ENCODE measurements at places on chromosomes 13 and 19.

DNA sequence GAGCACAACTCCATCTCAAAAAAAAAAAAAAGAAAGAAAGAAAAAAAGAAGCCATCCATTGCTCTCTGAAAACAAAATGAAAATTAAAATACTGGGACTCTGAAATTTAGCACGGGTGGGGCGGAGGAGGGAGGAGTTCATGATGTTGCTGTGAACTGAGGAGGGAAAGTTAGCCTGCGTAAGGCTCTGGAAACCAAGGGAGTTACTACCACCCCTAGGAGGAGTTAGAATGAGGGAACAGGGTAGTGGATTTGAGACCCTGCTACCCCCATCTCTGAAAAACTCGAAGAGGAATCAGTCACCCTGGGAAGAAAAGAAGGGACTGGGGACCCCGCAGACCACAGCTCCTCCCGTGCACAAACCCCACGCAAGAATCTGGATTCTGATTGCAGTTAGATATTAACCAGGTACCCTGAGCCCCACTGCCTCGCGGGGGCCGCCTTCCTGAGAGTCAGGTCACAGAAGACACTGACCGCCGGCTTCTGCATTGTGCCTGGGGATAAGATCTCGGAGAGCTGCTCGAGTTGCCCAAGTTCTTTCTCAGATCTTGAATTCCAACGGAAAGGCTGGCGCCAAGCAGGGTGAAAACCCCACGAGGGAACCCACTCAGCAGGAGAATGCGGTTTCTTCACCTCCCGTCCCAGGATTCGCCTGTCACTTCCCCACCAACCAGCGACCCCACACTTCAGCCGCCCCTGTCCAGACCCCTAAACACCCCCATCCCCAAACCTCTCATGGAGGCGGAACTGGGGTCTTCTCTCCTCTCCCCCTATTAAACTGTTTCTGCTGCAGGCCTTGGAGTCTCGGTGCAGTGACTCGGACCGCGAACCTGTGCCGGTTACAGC, 870 bp downstream of the ZNF442 start:
- peak; percentile 2 for DNase-seq

- no peak for DNase-seq
These were observed 394.3 kb upstream of the HTR2A start for GRCh38 chr13:47291107-47291656.

- DNase-seq: peak; percentile 64
These were observed 2.5 kb upstream of the LHB start for GRCh38 chr19:49019242-49019932.

GRCh38 chr13:51844862-51845573, at the start of gene TMEM272:
TMEM272 (minus strand) TSS chr13:51845177; CDS start chr13:51838530, 6,647 bp downstream.
- DNase-seq: peak; percentile 58

DNA sequence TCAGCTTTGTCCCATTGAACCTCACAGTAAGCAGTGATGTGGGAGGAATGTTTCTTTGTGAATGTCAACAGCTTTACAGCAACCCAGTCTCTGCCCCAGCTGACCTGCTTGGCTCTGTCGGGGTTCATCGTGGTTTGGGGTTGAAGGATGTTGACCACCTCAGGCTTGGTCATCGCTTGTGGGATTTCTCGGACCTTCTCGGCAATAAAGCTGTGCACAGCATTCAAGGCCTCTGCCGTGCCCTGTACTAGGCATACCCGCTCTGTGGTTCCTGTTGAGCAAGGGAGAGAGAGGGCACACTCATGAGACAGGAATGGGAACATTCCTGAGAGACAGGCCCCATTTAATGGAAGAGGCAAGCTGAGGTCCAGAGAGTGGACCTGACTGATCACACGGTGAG, 20.0 kb downstream of the NOVA2 start:
- DNase-seq: no peak

DNA sequence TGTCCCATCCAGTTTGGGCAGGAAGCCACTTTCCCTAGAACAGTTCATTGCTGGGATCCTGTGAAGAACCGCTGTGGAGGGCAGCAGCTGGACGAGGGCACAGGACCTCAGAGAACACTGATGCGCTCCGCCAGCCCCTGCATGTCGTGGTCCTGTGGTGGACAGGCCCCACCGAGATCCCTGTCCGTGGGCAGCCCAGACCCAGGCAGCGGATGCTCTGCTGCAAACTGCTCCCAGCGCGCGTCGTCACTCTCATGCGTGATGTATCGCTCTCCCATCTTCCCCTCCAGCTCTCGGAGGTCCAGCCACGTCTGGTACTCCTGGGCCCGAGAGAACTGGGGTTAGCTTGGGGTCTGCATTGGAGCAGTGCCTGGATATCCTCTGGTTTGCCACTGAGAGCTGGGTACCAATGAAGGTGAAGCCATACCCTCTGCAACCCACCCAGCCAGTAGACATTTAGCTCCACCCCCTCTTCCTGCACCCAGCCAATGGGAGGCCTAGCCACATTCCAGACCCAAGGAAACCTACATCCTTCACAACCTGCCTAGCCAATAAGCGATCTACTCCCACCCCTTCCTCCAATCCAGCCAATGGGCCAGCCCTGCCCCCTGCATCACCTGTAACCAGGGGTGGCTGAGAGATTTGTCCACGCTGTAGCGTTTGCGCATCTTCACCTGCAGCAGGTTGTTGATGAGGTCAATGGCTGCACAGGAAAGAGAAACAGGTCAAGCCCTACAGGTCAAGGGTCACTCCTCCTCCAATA, 13.6 kb upstream of the DACT3 start:
- no peak for DNase-seq
